ENCODE measurements at places on chromosomes 3 and 15.

DNA sequence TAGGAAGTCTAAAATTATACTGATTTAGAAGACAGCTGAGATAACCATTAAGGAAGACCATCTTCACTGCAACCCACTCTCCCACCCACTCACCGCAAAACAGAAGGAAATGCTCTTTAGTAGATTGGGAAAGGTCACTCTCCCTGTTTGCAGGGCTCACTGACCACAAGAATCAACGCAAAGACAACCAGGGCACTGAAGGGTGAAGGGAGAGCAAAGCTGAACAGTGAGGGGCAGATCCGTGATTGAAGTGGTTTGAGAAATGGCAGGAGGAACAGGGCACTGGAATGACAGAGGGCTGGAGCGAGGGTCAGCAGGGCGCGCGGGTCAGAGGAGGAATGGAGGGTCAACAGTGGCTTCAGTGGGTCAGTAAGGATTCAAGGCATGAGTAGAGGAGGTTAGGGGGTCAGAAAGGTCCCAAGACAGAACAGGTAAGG lies 520 bp downstream of the MESD start:
- DNase-seq, result no peak

DNA sequence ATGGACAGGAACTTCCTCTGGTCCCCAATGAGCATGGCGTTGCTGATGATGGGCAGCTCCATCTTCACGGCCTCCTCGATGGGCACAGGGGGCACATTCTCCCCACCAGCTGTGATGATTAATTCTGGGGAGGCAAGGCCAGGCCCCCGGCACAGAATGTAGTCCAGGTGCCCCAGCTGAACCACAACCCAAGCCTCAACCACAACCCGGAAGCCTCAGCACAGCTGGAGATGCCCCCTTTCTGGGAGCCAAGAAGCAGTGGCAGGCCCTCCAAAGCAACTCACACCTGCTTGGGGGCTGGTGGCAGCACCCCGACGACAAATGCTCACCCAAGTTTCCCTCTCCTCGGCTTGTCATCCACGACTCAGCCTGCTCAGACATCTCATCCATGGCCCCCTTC lies 25.2 kb downstream of the IDH3A start:
- DNase-seq, result no peak

DNA sequence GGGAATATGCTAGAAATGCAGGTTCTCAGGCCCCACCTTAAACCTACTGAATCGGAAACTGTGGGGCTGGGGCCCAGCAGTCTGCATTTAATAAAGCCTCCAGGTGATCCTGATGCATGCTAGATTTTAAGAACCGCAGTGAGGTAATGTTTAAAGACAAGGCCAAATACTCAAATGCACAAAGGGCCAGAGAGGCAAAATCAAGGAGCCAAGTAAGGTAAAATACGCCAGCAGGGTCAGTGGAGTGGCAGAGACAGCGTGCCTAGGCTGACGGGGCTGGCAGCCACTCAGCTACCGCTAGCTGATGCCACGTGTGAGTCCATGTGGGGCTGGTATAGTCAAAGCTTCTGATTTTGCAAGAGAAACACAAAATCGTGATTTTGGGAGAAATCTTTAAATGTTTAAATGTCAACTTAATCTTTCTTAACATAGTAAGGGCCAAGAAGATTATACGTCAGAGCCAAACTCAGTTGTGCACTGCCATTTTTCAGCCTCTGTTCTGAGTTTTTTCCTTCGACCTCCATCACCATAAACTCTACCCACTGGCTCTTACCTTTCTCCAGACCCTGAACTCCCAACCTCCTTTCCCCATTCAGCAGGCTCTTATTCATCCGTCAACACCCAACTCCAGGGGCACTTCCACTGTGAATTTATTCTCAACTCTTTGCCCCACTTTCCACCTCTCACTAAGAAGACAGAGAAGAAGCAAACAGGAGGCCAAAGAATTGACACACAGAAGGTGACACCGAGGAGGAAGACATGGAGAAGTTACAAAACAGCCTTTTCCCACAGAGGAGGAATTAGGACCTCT lies 136.6 kb upstream of the RAD18 start:
- no peak for DNase-seq

DNA sequence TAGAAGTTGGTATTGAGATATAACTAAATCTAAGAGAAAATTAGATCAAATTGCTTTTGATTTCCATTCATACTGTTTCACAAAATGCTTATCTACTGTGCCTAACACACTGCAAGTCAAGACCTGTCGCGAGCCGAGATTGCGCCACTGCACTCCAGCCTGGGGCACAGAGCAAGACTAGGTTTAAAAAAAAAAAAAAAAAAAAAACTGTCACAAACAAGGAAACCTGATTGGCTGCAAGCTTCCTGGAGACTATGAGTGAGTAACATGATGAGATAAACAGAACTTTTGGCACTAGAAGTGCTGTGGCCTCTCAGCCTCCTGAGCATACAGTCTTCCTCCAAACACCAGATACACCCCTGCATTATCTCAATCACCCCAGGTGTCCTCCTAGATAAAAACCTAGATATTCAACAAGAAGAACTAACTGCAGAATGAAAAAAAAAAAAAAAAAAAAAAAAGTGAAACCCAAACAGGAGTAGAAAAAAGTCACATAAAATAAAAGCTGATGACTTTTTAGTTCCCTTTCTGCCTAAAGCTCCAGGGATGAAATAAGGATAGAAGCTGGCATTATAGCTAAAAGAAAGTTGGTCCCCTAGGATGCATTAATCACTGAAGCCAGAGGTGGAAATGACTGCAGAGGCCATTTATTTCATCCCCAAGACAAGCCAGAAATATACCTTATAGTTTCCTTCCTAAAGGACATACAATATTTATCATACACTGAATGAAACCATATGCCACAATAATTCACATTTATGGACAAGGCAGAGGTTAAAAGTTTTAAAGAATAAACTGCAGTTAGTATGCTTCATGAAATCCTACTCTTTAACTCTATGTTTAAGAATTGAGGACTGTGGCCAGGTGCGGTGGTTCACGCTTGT lies 82.4 kb downstream of the P3H2 start:
- DNase-seq, result peak; percentile 92

GRCh38 chr15:29774900-29775299 lies 47.4 kb downstream of the TJP1 start:
- peak; percentile 79 for DNase-seq

All from M059J (cell line).